ENCODE measurements at places on chromosomes 5 and 9.

- no peak for DNase-seq
These were observed 55.8 kb downstream of the PDE8B start for GRCh38 chr5:77266291-77266690.

- DNase-seq, result no peak
These were observed 294.8 kb upstream of the KIF2A start for GRCh38 chr5:62011089-62011664.

GRCh38 chr9:116806075-116806474, 119.0 kb downstream of the TRIM32 start:
- DNase-seq, result no peak

GRCh38 chr5:112119969-112120368, 299.1 kb downstream of the EPB41L4A start:
- DNase-seq, result no peak

DNA sequence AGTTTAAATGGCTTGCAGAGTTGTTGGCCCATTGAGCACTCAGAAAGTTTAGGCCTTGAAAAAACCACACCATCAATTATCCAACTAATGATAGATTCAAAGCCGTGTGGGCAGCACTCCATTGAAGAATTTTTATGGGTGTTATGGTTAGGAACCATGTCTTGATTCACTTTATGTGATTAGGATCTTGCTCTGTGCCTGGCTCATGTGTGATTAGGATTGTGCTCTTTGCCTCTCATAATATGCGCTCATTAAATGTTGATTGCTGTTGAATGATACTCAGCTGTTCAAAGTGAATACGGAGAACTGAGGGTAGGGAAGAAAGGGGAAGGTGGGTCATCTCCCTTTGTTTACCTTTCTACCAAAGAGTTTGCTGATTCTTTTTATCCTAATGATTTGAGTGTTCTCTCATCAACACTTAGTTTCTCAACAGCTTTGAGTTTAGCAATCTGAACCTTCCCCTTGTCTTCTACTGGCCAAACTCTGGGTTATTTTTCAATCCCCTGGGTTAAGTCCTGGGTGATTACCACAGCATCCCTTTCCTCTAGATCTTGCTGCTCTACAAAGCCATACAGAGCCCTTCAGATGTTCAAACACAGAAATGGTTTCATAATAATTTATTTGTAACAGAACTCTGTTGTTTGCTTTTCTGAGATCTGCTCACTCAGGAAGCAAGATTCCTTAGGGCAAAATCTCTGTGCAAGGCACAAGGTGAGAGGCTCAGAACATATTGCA, 668.8 kb upstream of the RGMB start:
- no peak for DNase-seq

GRCh38 chr9:32863291-32863690, 80.0 kb downstream of the TMEM215 start:
- DNase-seq, result no peak

- no peak for DNase-seq
These were observed 57.4 kb downstream of the PSMB7 start for GRCh38 chr9:124357721-124358361.

DNA sequence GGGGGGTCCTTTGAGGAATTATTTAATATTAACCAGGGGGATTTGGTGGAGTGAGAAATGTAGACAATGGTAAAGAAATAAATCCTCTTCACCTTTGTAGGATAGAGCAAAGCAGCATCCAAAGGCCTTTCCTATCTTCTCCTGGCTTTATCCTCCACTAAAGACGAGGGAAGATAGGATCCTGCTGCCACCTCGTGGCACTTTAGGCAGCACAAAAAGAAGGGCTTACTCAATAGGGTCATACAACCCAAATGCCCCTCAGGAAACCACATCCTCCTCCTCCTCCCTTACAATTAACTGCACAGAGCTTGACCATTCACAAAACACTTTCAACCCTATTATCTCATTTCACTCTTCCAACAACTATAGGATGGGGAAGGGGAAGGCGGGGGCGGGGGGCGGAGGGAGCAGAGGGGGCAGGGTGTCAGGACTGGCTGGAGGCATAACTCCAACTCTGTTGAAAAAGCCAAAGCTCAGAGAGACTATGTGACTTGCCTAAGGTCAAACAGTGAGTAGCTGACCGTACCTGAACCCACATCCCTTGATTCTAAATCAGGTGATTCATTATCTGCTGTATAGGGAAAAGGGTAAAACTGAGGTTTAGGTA, 45.4 kb upstream of the MYOT start:
- no peak for DNase-seq

- DNase-seq, result no peak
These were observed 192.1 kb upstream of the DMRT1 start for GRCh38 chr9:649128-650074.

DNA sequence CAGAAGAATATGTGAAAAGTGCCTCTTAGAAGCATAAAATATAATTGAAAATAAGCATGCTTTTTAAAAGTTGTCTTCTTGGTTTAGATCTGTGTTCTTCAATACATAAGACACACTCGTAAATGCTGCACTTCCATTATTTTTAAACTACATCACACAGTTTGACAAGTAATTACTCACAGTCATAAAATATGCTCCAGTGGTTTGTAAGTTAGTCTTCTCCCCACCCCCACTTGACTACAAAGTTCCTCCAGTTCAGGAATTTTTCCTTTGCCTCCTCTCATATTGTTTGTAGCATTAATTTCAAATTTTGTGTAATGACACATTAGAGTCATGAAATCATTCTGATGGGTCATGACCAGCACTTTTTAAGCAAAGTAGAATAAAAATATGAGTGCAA, 60.3 kb upstream of the PTGER4 start:
- no peak for DNase-seq

- peak; percentile 94 for DNase-seq
These were observed at the start of gene AGTPBP1 for GRCh38 chr9:85741875-85742596. Gene AGTPBP1 (minus strand): TSS chr9:85741954. CDS start chr9:85712533, 29,421 bp downstream.

DNA sequence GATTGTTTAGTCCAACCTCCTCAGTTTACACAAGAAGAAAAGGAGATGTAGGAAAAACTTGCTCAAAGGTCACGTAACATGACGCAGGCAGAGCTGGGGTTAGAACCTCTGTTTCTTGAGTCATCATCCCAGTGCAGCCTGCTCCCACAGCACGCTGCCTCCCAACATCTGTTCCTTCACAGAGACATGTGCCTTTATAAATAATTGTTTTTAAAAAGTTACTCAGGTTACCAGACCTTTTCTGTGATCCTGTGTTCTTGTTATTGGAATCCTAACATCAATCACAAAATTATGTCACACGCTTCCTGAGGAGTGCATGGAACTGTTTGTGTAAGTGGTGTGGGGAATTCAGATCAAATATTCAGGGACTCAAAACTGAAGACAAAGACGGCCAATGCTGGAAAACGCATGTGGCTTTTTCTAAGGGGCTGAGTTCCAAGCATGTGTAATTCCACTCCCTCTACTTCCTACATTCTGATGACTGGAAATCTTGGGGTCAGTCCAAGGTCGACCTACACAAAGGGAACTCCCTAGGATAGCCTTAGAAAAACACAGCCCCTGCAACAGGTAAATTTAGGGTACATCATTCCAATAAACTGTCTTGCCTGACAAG, 184.3 kb downstream of the TSSK1B start:
- no peak for DNase-seq

DNA sequence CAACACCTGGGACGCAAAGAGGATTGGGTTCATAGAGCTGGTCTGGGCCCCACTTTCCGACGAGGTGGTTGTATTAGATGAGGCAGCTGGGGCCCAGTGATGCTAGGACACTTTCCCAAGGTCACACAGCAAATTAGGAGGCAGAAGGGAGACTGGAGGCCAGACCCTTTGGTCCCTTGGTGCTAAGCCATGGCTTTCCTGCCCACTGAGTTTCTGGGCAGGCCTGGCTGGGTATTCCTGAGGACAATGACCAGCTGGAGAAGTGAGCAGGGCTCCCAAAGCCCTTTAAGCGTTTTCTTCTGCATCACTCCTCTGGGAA, 66.2 kb downstream of the PSD2 start:
- no peak for DNase-seq

DNA sequence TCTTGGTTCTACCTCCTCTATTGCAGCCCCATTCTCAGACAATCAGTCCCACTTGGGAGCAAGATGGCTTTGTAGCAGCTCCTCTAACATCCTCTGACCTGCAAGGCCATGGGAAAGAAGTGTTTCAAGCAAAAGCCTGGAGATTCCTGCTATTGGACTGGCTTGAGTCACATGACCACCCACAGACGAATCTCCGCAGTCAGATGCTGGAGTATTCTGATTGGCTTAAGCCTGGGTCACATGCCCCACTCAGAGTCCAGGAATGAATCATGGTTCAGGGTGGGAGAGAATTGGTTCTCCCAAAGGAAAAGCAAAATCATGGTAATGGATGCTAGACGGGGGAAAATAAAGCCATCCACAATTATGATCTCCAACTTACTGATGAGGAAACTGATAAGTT, 22.6 kb upstream of the LMX1B start:
- DNase-seq, result no peak

DNA sequence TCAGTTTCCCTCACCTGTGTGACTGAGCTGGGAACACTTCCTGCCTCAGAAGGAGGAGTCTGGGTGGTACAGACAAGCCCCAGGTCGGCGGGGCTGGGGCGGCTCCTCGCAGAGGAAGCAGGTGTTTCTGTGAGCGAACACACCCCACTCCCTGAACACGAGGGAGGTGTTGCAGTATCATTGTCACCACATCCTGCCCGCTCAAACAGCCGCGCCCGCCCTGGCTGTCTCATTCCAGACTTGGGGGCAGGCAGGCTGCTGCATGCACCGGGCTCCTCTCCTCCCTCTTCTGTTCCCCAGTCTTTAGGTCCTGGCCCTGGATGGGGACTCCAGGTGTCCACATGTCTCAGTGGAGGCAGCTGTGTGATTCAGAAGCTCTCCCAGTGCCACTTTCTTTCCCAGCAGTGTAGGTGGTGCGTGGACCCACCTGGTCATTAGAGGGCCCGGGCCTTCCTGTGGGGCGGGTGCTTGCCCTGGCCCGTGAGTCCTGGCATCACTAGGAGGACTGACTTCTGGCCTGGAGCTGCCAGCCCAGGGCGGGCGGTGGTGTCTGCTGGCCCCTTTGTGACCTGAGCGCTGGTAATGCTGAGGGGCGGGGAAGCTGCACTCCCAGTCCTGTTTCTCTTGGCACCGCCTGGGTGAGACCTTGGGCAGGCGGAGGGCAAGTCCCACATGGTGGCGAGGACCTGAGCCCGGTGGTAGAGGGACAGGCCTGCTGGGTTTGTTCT, 18.3 kb upstream of the PHYHD1 start:
- DNase-seq, result peak; percentile 71

DNA sequence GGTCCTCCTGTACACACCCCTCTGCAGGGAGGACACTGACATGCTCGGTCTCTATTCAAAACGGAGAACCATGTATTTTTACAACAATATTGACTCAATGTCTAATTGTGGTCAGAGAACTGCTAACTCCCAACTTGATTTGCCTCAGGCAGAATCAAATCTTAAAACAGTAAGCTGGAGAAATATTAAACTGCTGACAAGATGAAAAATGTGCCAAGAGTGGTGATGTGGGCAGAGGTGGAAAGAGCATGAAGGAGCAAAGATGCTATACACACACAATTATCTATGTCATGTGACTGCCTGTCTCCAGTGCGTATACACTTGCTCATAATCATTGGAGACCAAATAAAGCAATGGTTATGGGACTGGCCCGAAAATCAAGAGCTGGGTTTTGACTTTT, 556.1 kb upstream of the ZNF608 start:
- DNase-seq, result no peak

GRCh38 chr5:159010661-159011442, 88.9 kb downstream of the EBF1 start:
- no peak for DNase-seq

- no peak for DNase-seq
These were observed 2.5 kb upstream of the TCF7 start for GRCh38 chr5:134111741-134112647.

DNA sequence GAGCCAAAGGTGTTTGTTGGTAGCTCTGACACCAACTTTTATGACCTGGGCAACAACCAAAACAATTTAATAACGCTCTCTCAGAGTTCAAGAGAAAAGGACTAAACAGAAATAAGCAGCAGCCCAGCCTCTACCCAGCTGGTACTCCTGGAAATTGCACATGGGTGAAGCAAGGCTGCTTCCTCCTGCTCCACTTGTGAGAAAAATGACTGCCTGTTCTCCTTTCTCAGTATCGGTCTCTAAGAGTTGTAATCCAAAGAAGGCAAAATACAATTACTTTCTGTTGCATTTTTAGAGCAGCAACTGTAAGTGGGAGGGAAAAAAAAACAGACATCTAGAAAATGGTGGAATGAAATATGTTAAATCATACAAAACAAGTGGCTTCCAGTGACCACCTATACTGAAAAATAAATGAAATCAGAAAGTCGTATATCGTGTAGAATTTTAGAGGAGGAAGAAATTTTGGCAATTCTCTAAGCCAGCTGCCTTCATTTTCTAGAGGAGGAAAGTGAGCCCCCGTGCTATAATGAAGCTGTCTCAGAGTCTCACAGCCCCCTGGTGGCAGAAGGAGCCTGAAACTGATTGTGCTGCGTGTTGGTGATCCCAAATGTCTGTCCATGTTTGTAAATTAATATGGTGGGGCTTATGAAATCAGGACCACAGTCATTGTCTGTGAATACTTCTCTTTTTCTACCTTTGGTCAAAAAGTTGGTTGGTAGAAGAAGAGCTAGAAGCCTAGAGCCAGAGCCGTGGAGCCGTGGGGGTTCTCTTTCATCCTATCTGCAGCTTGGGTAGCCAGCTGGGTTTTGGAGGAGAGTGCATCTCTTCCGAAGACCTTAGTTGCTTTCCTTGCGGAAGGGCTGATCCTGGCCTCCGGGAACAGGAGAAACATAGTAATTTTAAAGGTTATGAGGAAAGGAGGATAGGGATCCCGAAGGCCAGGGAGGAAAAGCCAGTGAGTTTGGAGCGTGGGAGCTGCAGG, 139.9 kb downstream of the PIP5K1B start:
- no peak for DNase-seq

GRCh38 chr9:118222375-118222774, 518.2 kb downstream of the TLR4 start:
- no peak for DNase-seq

DNA sequence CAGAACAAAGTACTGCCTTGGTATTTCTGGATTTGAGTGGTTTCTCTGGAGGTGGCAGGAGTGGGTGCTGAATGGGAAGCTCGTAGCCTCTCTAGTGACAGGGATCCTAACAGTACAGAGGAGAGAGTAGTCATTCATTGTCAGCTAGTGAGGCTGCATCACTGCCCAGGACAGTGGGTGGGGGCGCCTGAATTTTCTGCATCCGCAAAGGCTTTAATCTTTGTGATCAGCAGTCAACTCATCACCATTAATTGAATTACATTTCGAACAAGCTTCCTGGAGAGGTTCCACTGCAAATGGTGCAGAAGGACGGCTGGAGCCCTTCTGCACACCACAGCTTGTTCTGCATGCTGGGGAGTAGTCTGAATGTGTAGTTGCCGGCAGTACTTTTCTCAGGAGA, 77.5 kb downstream of the HSPA4 start:
- no peak for DNase-seq

DNA sequence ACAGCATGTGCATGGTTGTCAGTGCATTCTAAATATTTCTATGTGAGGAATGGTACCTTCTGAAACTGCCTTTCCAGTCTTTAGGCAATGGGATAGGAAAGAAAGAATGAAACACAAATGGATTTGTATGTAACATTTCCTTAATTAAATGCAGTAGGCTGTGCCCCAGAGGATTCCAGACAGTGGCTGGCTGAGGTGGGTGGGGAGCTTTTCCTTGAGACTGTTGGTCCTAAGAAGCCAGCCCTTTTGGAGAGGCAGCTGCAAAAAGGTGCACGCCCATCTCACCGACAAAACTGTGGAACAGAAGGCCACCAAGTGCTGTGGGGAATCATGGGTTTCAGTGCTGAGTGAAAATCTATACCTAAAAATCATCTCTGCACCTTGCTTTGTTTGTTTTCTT, 6.8 kb upstream of the CKMT2 start:
- DNase-seq, result no peak

- DNase-seq, result no peak
These were observed 30.1 kb downstream of the FRMD3 start for GRCh38 chr9:83508067-83508466.

- DNase-seq, result no peak
These were observed 8.9 kb downstream of the PLPPR1 start for GRCh38 chr9:101037430-101037829.

Data from T-helper 22 cell (primary cell).